B cell (primary cell): ENCODE measurements at places on chromosomes 1 and 21. TPM values are rescaled to one million over a fixed set of nuclear protein-coding genes. Genes with fewer than 3 reads are reported as not detected.
A peak's percentile ranks its signal among the peaks of the same experiment; 100 is the strongest.

Gene OLFML2B
- polyA plus RNA-seq = not detected in 2 replicates

DNA sequence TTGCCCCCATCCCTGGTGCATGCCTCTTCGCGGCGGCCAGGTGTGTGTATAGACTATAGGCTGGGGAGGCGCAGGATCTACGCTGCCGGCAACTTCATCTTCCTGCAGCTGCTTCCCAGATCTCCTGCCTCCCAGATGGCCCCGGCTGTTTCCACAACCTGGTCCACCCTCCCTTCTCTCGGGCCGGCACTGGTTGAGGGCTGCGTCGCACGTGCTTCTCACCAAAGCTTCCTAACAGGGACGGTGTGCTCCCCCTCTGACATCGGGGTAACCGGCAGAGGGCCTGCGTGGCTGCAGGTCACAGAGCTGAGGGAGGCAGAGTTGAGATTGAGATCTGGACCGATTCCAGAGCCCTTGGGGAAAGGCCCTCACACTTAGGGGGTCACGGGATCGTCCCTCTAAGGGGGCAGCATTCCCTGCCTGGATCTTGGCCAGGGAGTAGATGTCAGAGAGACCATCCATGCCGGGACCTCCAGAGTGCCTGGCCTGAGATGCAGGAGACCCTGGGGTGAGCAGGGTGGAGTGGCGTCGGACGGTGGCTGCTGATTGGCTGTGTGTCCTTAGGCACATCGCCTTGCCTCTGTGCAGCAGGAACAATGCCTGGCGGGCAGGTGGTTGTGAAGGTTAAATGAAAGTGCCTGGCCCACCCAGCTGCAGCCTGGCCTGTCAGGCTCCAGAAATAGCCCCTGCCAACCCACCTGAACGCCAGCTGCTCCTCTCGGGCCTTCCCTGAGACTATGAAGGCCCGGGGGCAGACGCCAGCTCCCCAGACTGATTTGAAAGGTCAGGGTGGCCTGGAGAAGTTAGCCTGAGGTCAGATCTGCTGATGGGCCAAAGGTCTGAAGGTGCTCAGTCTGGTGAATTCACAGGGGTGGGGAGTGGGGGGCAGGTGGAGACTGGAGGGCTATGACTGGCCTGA is 6.1 kb upstream of the MASP2 start:
- no peak overlapping the region for H3K27ac ChIP-seq
- H3K36me3 ChIP-seq = no peaks in the 10 kb centered on the region
- peaks cover 7% of the 10 kb centered on the region for H3K4me1 ChIP-seq
- no peak for DNase-seq
- no peaks in the 10 kb centered on the region for H3K27me3 ChIP-seq
- no peak overlapping the region for H3K4me3 ChIP-seq

DNA sequence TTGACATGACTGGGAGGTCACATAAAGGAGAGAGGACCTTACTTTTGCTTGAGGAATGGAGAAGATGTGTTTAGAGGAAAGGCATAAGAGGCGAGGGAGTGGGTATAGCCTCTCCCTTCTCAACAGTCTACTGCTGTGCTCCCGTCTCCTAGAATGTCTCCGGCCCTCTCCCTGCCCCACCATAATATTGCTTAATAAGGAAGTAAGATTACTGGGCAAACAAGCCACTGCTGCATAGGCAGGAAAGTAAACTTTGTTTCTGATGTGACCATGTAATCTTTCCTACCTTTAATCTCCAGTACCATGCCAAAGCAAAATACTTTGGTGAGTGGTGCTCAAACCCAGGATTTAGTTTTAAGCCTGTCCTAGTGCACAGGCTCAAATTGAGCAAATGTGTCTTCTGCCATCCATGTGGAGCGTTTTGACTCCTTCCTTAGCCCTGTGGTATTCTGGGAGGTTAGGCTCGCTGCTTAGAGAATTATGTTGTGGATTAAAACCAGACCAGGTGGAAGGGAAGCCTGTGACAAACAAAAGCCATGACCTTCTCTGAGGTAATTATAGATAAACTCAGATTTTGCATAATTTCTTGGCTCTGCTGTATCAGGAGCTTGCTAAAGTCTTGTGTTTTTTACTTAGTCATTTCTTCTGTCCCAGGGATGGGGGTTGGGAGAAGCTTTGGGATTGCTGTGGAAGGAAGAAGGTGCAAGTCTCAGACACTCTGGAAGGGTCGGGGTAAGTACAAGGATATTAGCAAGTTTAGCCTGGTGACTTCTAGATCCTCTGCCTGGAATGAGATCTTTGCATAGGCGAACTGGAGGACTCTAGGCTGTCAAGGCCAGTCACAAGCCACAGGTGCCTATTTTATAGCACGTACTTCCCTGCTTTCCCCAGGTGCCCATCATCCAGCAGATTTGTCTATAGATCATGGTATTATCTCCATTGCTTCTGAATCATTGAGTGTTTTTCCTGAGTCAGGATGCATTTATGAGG is 34.5 kb upstream of the DIPK1A start:
- H3K27me3 ChIP-seq = no peaks in the 10 kb centered on the region
- H3K4me3 ChIP-seq = no peak overlapping the region
- no peak for DNase-seq
- H3K4me1 ChIP-seq = peaks cover 22% of the 10 kb centered on the region
- no peak overlapping the region for H3K27ac ChIP-seq
- no peaks in the 10 kb centered on the region for H3K36me3 ChIP-seq

DNA sequence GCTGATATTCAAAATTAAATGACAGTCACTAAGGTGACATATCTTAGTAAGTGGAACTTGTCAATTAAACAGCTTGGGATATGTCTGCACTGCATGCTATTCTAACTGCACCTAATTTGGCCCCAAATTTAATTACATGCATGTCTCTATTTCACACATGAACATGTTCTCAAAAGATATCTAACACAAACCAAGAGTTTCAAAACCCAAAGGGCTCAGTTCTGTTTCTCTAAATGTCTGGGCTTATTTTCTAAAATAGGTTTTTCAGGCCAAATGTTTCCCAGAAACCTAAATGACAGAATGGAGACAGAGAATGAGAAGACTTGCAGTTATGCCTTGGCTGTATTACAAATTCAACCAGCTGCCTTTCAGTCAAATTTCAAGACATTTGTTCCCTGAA is 11.3 kb downstream of the RAB29 start:
- no peaks in the 10 kb centered on the region for H3K4me1 ChIP-seq
- no peak for DNase-seq
- no peaks in the 10 kb centered on the region for H3K36me3 ChIP-seq
- no peak overlapping the region for H3K27ac ChIP-seq

DNA sequence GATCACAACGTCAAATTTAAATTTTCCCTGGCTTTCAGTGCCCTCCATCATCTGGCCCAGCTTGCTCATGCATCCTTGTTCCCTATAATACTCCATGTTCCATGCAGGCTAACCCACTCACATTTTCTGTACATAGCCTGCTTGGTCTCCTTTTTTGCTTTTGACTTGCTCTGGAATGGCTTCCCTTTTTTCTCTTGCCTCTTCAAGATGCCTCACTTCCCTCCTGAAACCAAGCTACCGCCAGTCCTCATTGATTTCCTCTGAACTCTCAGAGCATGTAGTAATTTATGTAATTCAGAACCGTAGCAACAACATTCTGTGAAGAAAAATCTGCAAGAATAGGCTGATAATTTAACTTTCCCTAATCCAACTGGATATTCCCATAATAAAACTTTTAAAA is 10.3 kb downstream of the CAP1 start:
- no peak overlapping the region for H3K4me3 ChIP-seq
- peak overlapping the region; percentile 21 for H3K27ac ChIP-seq
- peak; percentile 53 for DNase-seq
- H3K36me3 ChIP-seq = peaks cover 45% of the 10 kb centered on the region

GRCh38 chr1:213989002-213989855 is 1.5 kb downstream of the PROX1 start:
- peak overlapping the region; percentile 64 for H3K4me3 ChIP-seq
- H3K4me1 ChIP-seq = peaks cover 21% of the 10 kb centered on the region
- H3K27me3 ChIP-seq = peaks cover 63% of the 10 kb centered on the region
- H3K36me3 ChIP-seq = no peaks in the 10 kb centered on the region
- no peak overlapping the region for H3K27ac ChIP-seq

DNA sequence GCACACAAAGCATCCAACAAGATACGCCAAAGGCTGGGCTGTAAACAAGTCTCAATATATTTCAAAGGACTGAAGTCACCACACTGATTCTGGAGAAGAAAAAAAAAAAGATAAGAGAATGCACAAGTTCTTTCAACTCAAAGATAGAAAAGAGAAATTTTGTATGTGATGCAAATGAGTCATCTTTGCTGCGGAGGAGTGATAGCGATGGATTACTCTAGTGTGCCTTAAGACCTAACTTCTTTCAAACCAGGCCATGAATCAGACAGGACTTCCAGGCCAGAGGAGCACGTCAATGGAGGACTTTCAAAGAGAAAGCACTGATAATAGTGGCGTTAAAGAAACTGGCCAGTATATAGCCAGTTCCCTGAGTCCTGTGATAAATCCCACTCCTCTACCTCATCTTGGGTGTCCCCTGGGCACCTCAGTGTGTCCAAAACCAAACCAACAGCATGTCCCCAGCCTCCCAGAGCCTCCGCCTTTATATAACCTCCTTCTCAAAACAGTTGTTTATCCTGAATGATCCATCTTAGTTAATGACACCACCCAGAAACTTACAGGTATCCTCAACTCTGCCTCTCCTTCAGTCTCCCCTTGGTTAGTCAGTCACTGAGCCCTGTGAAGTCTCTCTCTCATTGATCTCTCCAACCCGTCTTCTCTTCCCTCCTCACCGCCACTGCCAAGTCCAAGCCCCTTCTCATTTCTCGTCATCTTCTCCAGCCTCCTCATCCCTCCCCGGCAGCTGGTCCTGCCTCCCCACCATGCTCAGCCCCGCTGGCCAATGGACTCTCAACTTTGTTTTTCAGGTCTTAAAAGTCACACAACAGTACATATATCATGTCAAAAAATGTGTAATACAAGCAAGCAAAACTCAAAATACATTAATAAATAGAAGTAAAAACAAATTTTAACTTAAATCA is 47.2 kb upstream of the IFFO2 start:
- H3K36me3 ChIP-seq = no peaks in the 10 kb centered on the region
- DNase-seq = no peak
- H3K27me3 ChIP-seq = peaks cover 7% of the 10 kb centered on the region
- no peak overlapping the region for H3K4me3 ChIP-seq
- H3K4me1 ChIP-seq = no peaks in the 10 kb centered on the region
- no peak overlapping the region for H3K27ac ChIP-seq

DNA sequence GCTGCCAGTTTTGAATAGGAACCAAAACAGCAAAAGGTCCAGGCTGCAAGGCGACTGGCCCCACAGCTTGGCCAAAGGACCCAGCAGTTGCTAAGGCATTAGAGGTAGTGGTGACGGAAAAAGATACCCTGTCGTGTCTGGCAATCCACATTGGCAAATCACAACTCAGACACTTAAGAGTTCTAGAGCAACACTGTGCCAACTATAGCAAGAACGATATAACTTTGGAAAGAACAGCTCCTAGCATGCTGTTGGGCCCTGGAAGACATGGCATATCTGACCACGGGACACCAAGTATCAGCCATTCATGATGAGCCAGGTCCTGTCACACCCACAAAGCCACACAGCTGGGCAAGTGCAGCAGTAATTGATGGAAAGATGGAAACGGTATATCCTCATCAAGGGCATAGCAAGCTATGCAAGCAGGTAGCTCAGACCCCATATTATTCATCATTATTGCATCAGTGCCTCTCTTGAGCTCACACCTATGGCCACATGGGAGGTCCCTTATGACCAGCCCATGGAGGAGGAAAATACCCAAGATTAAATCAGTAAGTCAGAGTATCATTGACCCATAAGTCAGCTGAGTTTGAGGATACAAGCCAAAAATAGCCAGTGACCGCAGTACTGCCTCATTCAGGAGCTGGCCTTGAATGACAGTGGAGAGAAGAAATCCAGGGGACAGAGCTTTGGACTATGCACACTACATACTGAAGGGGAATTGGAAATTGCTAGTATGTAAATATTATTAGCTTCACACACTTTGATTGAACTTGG is 221.2 kb downstream of the SETD4 start:
- H3K27ac ChIP-seq = no peak overlapping the region
- no peaks in the 10 kb centered on the region for H3K4me1 ChIP-seq
- H3K27me3 ChIP-seq = no peaks in the 10 kb centered on the region
- DNase-seq = no peak

DNA sequence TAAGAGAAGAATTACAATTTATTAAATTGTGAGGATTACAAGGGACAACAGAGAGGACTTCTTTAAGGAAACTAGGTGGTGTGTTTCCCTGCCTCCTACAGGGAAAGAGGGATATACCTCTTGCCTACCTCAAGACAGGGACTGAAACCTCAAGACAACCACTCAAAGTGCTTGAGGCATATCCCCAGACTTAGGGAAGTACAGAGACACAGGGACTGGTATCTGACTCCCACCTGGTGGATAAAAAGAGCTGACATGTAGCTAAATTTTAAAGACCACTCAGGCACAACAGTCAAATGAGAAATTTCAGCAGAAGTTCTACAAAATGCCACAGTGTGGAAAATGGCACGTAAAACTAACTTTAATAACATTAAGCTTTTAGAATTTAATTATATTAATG is 21.3 kb downstream of the DENND2C start:
- H3K4me1 ChIP-seq = no peaks in the 10 kb centered on the region
- no peak overlapping the region for H3K4me3 ChIP-seq
- DNase-seq = no peak
- no peaks in the 10 kb centered on the region for H3K36me3 ChIP-seq
- no peaks in the 10 kb centered on the region for H3K27me3 ChIP-seq
- H3K27ac ChIP-seq = no peak overlapping the region
